Astrocyte of the hippocampus (primary cell): ENCODE measurements at places on chromosomes 7 and 10.
A peak's percentile ranks its signal among the peaks of the same experiment; 100 is the strongest.

GRCh38 chr10:8235253-8236027, 181.0 kb downstream of the GATA3 start:
- DNase-seq = no peak

DNA sequence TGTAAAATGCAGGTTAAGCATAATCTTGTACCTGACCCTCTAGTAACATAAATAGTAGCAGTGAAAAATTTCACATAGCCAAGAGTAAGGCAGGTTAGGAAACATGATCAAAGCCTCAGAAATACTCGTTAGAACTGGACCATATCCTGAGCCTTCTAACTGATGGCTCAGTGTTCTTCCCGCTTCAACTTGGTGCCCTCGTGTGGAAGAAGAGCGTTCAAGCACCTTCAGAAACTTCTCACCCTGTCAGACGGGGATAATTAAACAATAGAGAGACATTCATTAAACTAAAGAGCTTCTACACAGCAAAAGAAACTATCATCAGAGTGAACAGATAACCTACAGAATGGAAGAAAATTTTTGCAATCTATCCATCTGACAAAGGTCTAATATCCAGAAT, 124.5 kb downstream of the MYOF start:
- peak; percentile 67 for DNase-seq

DNA sequence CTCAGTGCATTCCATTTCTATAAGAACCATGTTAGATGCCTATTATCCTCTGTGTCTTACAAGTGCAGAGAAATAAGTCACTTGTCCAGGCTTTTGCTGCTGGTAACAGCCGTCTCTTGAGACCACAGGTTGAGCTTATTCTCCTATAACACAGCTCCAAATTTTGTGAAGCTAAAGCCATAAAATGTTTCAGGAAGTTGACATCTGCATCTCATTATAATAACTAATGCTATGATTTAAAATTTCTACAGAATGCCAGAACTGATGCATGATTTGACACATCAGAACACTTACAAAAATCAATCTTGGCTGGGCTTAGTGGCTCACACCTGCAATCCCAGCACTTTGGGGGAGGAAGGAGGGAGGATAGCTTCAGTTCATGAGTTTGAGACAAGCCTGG, 986.9 kb downstream of the TYW1 start:
- DNase-seq = no peak

GRCh38 chr7:96135241-96135640, 186.7 kb downstream of the SLC25A13 start:
- no peak for DNase-seq

GRCh38 chr10:117622471-117623184, 80.1 kb downstream of the EMX2 start:
- DNase-seq = no peak

GRCh38 chr10:112698818-112699164, 251.3 kb upstream of the TCF7L2 start:
- DNase-seq = no peak

GRCh38 chr10:77794256-77795142, 132.1 kb downstream of the DLG5 start:
- DNase-seq = no peak

DNA sequence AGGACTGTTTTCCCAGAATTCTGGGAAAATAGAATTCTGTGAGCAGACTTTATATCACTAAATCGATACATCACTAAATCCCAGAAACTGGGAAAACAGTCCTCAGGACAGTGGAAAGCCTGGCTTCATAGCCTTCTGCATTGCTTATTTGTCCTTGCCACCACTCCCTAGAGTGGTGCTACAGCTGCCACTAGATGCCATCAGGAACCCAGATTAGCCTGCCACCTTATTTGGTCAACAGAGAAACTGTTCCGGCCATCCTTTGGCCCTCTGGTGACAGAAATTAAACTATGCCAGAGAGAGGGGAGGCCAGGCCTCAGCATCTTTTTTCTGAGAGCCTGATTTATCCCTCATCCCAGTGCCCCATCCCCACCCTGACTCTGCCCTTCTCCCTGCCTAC, 19.6 kb upstream of the NFKB2 start:
- DNase-seq = no peak

- peak; percentile 58 for DNase-seq
Measured at GRCh38 chr7:48426966-48427555, 255.8 kb downstream of the ABCA13 start.

DNA sequence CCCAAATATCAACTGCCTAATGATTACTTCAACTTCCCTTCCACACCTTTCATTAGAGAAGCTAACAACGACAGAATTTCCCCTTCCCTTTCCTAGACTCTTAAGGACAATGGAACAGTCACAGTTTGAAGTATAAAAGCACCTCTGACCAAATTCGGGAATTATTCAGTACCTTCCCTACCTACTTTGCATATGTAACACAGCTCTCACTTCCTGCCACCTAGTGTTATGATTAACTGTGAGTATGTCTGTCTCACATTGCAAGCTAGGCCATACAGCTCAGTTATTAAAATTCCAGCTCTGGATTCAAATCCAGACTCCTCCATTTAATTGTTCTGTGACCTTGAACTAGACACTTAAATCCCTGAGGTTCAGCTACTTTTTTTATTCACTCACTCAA, 44.8 kb upstream of the HPSE2 start:
- no peak for DNase-seq

- DNase-seq = no peak
Measured at GRCh38 chr7:15845461-15845860, 159.0 kb upstream of the MEOX2 start.

GRCh38 chr7:130960208-130960988, 226.4 kb upstream of the KLF14 start:
- DNase-seq = peak; percentile 93

GRCh38 chr10:128149267-128150014, 23.2 kb upstream of the MKI67 start:
- no peak for DNase-seq

DNA sequence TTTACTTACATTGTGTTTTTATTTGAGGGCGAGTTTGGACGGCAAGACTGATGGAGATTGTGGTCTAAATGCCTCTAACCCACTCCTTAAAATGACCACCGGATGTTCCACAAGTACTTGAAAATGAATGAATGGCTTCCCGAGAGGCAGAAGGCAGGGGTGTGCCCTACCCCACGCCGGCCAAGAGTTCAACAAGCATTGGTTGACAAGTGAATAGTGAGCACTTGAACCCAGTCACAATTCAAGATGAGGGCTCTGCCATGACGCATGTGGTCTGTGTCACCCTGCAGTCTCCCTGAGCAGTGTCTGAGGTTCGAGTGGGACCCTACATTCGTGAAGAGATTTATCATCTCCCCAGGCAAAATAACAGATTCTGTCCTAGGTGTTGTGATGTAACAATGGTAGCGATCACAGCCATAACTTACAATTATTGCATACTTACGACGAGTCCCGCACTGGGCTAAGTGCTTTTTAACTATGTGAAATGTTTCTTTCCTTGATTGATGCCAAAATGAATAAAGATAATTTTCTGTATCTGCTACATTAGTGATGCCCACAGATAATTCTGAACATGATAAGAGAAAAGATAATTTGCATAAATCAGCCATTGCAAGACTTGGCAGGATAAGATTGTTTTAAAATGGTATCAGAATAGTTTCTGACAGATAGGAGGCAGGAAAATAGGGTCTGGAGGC, 305.4 kb downstream of the WDR37 start:
- no peak for DNase-seq

GRCh38 chr7:50151001-50151400, 58.0 kb upstream of the ZPBP start:
- no peak for DNase-seq

DNA sequence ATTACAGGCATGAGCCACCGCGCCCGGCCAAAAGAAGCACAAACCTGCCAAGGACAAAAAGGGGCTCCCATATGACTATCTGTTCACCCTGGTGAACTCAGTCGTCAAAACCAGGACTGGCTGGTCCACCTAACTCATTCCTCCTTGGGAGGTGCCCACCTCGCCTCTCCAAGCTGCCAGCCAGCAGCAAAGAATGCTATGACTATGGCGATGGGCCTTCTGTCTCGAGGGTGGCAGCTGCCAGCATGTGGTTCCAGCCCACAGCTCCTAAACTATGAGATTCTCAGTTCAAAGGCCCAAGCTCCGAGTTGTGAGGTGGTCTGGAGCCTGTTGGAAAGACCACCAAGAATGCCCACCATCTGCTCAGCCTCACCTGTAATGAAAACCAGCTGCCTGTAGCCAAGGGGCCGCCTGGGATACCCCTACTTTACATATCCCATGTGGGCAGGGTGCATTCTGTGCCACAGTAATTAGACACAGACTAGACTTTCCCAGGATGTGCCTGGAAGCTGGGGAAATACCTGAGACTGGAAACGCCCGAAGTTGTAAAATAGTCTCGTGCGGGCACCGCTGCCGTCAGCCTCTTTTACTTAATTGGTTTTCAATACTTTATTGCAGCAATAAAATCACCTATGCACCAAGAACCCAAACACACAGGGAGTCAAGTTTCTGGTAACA, 71.1 kb downstream of the ZRANB1 start:
- DNase-seq = no peak

DNA sequence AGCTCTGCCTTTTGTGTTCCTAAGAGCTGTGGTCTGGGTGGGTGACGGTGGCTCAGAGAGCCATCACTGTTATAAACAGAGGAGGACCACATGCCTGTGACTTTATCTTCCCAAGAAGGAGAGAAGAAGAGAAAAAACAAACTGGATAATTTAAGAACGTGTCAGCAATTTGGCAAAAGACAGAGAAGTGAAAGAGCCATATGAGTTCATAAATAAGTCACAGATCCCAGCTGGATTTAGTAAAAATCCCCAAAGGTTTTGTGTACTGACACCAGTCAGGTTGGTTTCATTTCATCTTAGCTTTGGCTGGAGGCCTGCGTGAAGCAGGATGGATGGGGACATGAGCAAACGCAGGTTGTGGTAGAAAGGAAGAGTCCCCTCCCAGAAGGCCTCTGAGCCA, 120.7 kb downstream of the CXCL12 start:
- DNase-seq = no peak

DNA sequence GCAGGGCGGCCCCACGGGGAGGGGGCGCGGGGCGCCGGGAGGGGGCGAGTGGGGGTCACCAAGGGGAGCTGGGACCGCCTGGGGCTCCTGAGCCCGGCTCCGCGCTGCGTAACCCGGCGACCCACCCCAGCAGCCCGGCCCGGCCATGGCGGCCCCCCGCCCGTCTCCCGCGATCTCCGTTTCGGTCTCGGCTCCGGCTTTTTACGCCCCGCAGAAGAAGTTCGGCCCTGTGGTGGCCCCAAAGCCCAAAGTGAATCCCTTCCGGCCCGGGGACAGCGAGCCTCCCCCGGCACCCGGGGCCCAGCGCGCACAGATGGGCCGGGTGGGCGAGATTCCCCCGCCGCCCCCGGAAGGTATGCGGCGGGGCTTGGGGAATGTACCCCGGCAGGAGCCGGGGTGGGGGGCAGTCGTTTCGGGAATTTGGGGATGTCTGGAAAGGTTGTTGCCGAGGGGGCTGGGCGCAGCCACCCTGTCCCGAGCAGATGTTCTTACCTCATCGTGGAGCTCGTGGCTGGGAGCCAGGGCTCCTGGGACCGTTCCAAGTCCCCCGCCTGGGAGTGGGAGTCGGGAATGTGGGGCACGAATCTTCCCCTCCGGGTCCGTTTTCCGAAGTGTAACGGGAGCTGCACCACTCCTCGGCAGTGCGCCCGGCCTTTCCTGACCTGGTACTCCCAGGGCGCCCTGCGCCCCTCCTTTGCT, 431 bp downstream of the ZYX start:
- peak; percentile 90 for DNase-seq

- peak; percentile 68 for DNase-seq
Measured at GRCh38 chr10:28677888-28678686, 766 bp downstream of the BAMBI start.

DNA sequence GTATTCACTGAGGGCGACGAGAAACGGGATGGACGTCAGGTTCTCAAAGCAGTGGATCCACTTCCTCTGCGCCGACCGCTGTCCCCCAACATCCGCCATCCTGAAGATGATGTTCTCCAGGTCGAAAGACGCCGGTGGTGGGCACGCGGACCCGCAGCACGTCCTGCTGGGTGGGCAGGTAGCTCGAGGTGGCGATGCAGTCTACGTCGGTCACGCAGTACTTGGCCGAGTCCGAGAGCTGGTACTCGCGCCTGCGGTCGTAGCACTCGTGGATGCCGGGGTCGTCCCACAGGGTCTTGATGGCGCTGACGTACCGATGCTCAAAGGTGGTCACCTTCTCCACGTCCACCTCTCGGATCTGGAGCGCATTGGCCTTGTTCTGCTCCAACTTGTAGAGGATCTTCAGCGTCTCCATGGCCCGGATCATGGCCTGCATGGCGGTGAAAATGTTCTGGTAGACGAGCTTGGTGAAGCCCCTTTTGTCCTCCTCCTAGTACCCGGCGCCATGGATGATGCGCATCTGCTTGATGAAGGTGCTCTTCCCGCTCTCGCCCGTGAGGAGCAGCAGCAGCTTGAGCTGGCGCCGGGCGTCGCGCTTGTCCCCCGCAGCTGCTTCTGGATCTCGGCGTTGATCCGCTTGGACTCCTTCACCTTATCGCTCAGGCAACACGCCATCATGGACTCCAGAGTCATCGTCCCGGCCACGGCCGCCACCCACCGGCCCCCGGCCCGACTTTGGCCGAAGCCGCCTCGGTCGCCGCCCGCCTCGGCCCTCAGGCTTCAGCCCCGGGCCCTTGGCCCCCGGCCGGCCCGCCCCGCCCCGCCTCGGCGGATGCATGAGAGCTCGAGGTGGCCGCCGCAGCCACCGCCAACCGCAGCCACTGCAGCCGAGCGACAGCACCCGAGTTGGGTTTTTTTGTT, 122.9 kb upstream of the KCTD7 start:
- peak; percentile 44 for DNase-seq

DNA sequence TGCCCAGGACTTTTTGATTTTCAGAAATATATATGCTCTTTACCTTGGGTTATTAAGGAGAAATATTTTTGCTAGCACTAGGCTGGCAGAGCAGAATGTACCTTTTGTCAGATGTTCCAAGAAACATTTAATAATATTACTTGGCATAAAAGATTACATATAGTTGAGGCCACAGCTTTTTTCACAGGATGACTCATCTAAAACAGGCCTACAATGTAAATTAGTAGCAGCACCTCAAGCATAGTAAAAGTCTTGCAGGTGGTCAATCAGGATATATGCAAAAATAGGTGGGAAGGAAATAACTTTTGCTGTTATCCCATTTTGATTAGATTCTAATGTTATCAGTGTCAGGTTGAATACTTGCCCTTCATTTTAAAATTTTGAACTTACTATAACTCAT, 14.9 kb upstream of the ITGB1 start:
- no peak for DNase-seq

GRCh38 chr7:68511281-68511680, 1087.0 kb upstream of the AUTS2 start:
- peak; percentile 51 for DNase-seq

- DNase-seq = no peak
Measured at GRCh38 chr10:43868952-43869351, 220.3 kb upstream of the ZNF32 start.

DNA sequence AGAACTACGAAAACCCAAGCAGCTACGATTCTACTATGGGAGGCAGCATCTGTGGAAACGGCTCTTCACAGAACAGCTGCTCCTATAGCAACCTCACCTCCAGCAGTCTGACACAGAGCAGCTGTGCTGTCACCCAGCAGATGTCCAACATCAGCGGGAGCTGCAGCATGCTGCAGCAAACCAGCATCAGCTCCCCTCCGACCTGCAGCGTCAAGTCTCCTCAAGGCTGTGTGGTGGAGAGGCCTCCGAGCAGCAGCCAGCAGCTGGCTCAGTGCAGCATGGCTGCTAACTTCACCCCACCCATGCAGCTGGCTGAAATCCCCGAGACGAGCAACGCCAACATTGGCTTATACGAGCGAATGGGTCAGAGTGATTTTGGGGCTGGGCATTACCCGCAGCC, 81.6 kb upstream of the SAMD8 start:
- DNase-seq = no peak
